ENCODE measurements at places on chromosomes 16 and 17.

- peak; percentile 8 for DNase-seq
These were observed 6.8 kb upstream of the KRTAP17-1 start for GRCh38 chr17:41322094-41322902.

- DNase-seq = no peak
These were observed 7.0 kb upstream of the KATNB1 start for GRCh38 chr16:57728336-57729181.

DNA sequence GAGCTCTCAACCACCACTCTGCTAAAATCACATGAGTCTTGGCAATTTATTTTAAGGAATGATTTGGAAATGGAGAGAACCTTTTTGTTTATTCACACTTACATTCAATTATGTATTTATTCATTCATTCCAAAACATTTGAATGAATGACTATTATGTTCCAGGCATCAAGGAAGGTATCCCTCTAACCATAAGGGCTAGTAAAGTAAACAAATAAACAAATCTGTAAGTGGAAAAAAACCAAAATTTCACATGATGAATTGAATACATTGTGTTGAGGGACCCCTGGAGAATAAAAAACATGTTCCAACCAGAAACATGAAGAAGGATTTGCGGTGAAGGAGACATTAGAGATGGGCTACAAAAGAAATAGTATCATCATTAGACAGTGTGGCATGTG, 677.8 kb downstream of the TOX3 start:
- DNase-seq = no peak

GRCh38 chr17:82384730-82385481, 13.3 kb downstream of the UTS2R start:
- no peak for DNase-seq

- no peak for DNase-seq
These were observed 182 bp upstream of the SPECC1 start for GRCh38 chr17:20009052-20009301.

- DNase-seq = peak; percentile 32
These were observed 7.5 kb upstream of the SNTB2 start for GRCh38 chr16:69179328-69180010.

DNA sequence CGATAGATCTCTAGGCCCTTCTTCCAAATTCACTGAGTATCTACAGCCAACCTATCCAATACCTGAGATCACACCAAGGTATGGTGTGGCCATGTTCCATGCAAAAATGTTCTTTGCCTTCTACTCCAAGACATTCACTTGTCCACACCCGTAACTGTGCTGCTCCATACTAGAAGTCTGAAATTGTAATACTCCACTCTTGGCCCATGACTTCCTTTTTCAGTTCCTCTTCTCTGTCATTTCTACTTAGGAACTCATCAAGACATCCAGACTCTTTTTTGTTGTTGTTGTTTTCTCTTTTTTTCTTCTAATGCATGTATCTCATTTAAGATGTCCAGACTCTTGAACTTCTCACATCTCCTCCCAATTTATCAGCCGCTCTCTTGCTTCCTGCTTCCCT, 42.5 kb upstream of the KSR1 start:
- no peak for DNase-seq

- DNase-seq = no peak
These were observed 2.6 kb downstream of the GIT1 start for GRCh38 chr17:29586676-29587469.

DNA sequence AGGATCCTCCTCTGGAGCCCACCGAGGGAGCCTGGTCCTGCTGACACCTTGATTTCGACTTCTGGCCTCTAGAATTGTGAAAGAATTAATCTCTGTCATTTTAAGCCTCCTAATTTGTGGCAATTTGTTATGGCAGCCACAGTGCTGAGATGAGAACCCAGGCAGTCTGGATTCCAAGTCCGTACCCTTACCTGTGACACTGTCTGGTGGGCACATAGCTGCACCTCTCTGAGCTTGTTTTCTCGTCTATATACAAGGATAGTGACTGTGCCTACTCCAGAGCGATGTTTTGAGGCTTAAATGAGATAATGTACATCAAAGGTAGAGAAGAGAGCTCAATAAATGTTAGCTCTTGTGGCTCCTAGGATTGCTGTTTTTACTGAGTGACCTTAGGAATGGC, 128.4 kb upstream of the MPHOSPH6 start:
- DNase-seq = no peak

DNA sequence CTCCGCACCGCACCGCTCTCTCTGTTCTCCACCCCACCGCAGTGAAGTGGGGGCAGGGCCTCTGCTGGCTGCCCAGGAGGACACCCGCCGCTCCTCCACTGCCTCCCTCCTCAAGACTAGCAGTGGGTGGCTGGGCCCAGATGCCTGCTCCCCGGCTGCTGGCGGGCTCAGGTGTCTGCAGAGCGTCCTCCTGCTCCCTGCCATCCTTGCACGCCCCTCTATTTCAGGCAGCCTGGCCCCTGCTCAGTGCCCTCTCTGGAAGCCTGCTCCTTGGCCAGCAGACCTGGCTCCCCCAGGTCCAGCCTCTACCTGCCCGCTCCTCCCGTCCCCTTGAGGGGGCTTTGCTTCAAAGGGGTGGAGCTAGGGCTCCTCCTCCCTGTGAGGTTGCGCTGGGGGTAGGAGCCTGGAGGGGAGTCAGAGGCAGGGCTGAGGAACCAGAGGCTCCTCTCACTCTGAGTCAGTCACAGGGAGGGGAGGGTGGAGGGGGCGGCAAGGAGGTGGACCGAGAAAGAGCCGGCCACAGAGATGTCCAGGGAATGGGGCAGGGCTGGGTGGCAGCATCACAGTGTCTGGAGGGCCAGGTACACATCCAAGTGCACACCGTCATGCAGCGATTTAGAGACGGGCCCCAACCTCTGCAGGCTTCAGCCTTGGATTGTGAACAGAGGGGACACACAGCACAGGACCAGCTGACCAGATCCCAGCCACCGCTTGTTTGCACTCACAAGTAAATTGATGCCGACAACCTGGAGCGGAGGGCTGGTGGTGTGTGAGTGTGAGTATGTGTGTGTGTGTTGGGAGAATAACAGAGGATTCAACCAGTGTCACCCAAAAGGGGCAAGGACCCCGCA, 9.8 kb upstream of the TMEM92 start:
- DNase-seq = no peak

DNA sequence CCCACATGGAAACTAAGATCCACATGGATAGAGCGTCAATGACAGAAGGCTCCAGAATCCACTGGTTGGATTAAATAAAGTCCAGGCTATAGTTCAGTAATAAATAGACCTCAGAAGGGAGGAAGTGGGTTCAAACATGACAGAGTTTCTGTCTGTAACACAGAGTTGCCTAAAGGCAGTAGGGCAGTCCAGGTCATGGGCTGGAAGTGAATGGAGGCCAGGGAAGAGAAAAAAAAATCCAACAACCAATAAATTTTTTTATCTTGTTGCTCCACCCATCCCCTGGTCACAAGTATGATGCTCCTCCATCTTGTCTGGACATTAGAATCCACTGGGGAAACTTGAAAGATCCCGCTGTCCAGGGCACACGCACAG, 92.4 kb downstream of the RGS9 start:
- DNase-seq = no peak

DNA sequence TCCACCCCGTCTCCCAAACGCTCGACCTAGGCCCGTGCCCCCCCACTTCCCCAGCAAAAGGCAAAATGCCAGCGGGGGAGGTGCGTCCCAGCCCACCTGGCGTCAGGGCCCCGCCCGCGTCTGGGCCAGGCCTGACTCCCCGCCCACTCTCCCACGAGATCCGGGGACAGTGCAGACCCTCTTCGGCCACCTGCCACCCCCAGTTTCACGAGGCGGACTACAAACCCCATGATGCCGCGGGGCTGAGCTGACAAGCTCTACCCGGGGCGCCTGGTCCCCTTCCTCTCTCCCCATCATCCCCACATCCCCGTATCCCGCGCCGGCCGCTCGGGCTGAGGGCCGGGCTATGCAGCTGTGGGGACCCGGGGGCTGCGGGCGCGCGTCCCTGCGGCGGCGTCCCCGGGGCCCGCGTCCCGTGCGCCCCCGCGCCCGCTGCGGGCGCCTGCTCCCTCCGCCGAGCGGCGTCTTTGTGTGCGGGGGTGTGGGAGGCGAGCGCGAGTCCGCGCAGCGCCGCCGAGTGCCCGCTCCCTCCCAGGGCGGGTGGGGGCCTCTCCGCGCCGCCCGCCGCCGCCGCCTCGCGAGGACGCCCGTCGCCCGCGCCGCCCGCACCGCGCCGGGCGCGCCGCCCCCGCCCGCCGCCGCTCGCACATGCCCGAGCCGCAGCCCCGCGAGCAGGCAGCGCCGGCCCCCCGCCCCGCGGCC, at the start of gene ANKRD13B:
ANKRD13B (plus strand) TSS at position 283 of the 702 bp plus-strand sequence. CDS start 490 bp downstream, outside the sequence.
- DNase-seq = peak; percentile 90

GRCh38 chr17:62965174-62965685, 805 bp upstream of the TANC2 start:
- no peak for DNase-seq

GRCh38 chr17:77619326-77619725, 339.2 kb upstream of the TNRC6C start:
- no peak for DNase-seq

GRCh38 chr16:72051818-72052217, 2.5 kb upstream of the HP start:
- DNase-seq = no peak

- DNase-seq = no peak
These were observed 221.2 kb downstream of the PRKCA start for GRCh38 chr17:66523378-66524200.

GRCh38 chr17:53313746-53314145, 509.0 kb upstream of the KIF2B start:
- DNase-seq = no peak

- no peak for DNase-seq
These were observed 67.7 kb upstream of the TNRC6C start for GRCh38 chr17:77890771-77891170.

- no peak for DNase-seq
These were observed 25.9 kb downstream of the IRX6 start for GRCh38 chr16:55349867-55350266.

DNA sequence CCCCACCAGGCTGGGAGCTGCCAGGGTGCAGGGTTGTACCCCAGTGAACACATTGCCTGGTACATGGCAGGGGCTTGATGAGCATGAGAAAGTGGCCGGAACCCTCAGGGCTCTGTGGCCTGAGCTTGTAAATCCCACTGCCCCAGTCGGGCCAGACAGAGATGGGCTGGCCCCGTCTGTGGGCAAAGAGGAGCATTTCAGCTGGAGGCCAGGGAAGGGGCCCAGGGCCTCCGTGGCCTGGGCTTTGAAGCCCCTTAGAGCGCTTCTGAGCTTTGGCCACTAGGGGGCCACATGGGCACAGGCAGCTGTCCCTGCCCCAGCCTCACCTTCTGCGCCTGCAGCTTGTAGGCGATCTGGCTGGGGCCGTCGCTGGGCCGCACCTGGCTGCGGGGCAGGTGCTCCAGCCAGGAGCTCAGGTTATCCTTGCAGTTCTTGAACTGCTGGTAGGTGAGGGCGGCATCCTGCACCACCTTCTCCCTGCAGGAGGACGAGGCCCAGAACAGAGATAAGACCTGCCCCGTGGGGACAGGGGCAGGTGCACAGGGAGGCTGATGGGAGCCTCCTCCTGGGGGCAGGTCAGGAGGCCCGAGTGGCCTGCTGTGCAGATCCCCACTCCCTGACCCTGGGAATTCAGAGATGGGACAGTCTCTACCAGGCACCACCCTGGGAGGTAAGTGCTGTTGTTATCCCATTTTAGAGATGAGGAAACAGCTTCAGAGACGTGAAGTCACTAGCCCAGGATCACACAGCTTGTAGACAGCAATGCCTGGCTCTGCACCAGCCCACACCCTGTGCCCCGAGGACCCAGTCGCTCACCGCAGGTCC, 12.8 kb downstream of the EVPL start:
- peak; percentile 75 for DNase-seq

DNA sequence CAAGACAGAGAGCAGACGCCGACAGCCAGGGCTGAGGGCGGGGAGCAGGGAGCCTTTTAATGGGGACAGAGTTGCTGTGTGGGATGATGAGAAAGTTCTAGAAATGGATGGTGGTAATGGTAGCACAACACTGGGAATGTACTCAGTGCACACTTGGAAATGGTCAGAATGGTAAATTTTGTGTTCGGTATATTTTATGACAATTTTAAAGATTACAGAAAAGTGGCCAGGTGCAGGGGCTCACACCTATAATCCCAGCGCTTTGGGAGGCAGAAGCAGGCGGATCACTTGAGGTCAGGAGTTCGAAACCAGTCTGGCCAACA, 243.2 kb upstream of the CIBAR2 start:
- no peak for DNase-seq

DNA sequence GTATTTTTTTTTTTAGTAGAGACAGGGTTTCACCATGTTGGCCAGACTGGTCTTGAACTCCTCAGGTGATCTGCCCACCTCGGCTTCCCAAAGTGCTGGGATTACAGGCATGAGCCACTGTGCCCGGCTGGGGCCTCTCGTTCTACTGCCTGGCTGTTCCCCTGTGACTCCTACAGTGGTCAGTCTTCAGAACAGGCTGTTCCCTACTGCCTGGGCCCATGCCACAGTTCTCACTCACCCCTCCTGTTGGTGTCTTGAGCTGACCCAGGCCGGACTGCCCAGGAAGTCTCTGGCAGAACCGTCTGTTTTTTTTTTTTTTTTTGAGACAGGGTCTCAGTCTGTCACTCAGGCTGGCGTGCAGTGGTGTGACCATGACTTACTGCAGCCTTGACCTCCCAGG, 3.3 kb downstream of the CDK3 start:
- no peak for DNase-seq

- no peak for DNase-seq
These were observed 16.1 kb downstream of the WIPI1 start for GRCh38 chr17:68441070-68441770.

DNA sequence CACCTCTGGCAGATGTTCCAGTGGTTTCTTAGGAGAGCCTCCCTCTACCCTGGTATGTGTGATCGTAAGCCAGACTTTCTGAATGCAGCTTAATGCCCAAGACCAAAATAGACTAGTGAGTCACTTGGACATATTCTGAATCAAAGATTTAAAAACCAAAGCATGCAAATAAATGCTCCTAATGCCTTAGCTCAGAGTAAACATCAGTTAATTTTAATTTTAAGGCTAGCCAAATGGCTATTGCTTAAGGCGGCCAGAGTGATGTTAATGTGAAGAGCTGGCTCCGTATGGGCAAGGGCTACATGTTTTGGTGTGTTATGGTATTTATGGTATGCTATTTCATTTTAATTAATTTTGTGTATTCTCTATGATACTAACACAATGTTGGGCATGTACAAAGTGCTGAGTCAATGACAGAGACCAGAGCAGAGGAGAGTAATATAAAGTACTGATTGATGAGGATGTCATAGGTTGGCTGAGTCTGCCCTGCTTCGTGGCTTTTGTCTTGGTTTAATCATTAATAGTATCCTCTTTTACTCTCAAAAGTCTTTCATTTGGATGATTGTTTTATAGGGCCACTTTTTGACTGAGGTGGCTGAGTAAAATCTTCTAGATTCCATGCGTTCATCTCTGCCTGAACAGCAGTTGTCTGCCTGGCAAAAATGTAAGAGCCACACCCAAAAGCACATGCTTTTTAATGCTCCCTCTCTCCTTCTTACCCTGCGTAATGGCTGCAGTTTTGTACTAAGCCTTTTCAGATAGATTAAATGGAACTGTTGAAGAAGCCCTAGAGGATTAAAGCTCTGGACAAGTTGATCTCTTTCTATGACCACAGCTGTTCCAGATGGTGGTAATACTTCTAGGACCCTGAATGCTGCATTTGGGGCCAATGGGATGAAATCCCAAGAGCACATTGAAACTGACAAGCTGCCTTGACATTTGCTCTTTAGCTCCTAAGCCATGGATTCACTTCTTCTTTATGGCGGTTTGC, 59.6 kb downstream of the MAP2K6 start:
- DNase-seq = peak; percentile 98

GRCh38 chr16:70800311-70800710, 647 bp downstream of the VAC14 start:
- no peak for DNase-seq
